HTR-8/SVneo (cell line): ENCODE measurements at places on chromosomes 5 and 9.
A peak's percentile ranks its signal among the peaks of the same experiment; 100 is the strongest.

- no peak for DNase-seq
Observed at GRCh38 chr9:75893106-75893505, 2.6 kb downstream of the PCSK5 start.

DNA sequence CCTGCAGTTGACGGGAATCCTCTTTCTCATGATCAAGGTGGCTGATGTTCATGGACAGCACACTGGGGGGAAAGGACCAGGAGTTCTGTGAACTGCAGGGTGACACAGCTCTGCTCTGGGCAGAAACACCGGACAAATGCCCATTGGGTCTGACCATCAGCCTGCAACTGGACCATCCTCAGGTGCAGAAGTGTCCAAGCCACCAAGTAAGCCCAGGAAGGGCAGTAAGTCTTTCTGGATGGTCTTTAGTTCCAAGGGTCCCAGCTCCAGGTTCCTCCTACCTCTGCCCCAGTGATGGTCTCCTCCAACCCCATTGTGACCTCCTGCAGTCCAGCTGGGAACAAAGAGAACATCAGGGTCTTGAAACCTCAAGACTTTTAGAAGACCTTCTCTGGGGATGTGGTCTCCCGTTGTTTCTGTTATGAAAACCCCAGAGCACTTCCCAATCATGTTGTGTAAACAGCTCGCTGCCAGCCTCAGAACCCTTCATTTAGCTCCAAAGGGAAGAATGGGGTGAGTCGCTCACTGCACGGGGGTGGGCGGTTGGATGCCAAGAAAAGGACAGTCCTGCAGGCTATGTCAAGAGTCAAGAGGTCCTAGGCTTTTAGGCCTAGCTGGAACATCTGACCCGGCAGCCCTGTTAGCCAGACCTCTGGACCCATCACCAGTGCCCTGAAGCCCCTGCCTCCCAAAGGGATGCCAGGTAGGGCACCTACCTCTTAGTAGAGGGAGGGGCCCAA, 41.8 kb upstream of the TCF7 start:
- no peak for DNase-seq

GRCh38 chr9:98529841-98530240, 178.9 kb downstream of the GABBR2 start:
- no peak for DNase-seq

GRCh38 chr5:22500556-22500955, 352.6 kb downstream of the CDH12 start:
- no peak for DNase-seq

DNA sequence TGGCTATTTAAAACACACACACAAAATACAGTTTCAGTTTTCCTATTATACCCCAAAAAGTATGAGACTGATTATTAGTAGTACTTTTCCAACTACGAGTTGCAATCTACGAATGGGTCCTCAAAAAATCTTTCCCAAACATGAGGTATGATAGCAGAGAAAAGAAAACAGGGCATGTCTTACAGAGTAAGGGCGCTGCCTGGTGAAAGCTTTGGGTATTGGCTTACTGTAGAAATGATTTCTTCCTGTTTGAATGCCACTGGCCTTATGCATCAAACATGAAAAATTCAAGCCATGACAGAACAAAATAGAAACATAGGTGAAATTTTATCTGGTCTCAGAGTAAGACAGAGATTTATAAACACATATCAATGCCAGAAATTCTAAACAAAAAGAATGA, 448.0 kb downstream of the SPOCK1 start:
- no peak for DNase-seq

GRCh38 chr5:109408991-109409843, 557 bp downstream of the PJA2 start:
- DNase-seq = peak; percentile 36

DNA sequence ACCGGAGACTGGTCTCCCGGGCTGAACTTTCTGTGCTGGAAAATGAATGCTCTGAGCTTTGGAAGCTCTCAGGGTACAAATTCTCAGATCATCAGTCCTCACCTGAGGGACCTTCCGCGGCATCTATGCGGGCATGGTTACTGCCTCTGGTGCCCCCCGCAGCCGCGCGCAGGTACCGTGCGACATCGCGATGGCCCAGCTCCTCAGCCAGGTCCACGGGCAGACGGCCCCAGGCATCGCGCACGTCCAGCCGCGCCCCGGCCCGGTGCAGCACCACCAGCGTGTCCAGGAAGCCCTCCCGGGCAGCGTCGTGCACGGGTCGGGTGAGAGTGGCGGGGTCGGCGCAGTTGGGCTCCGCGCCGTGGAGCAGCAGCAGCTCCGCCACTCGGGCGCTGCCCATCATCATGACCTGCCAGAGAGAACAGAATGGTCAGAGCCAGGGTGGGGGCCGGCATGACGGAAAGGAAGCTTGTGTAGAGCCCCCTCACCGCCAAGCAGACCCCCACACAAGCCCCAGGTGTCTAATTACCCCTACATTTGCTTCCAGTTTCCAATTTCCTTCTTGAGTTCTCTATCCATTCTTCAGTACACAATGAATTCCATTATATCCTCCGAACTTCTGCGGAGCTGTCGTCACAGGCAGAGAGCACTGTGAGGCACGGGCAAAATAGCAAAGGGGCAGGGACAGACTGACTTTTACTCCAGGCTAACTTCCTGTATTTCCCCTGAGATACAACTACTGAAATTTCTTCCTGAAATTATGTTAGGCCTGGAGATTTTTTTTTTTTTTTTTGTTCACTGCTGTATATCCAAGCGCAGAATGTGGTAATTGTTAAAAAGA, 23.2 kb downstream of the CDKN2A start:
- no peak for DNase-seq

- DNase-seq = no peak
Observed at GRCh38 chr5:58244819-58245475, 214.9 kb downstream of the PLK2 start.

GRCh38 chr5:173283318-173284288, 44.6 kb downstream of the STC2 start:
- peak; percentile 45 for DNase-seq

- DNase-seq = no peak
Observed at GRCh38 chr5:149127394-149127955, 13.8 kb upstream of the ABLIM3 start.

- DNase-seq = no peak
Observed at GRCh38 chr5:159120446-159120845, 20.7 kb upstream of the EBF1 start.

DNA sequence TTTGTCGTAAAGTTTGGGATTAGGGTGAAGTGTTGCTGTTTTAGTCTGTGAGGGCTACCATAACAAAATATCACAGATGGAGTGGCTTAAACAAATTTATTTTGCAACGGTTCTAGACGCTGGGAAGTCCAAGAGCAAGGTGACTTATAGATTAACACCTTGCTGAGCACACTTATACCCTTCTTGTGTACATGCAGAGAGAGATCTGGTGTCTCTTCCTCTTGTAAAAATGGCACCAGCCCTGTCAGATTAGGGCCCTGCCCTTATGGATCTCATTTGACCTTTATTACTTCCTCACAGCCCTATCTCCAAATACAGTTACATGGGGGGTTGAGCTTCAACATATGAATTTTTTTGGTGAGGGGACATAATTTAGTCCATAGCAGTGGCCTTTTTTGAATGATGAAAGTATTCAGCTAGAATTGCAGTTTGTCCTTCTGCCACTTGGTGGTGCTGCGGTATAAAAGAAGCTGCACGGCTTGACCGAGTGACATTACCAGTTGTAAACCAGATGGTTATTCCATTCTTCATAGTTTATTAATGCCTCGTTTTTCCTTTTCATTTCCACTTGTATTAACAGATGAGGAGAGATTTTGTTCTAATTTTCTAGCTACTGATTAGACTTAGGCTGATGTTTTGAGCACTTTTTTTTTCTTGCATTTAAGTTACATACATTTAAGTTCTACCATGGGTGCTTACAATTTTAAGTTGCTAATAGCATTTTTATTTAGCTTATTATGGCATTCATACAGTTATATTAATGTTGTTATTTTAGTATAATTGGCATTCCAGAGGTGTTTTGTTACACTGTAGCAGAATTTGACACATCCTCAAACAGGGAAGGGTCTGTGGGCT, 19.4 kb downstream of the DCP2 start:
- DNase-seq = peak; percentile 63

DNA sequence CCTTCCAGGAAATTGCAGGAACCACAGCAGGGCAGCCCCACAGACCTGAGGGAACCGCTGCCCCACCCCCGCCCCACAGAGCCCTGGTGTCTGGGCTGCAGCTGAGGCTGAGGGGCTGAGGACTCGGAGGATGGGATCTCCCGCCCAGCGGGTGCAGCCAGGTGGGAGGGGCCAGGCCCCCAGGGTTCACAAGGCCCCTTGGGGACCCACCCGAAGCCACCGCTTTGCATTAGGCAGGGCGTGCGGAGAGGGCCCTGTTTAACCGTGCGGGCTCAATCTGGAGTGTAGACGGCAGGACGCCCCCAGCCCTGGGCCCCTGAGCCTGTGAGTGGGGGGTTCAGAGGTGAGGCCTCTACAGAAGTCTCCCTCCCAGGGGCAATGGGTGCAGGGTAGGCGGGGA, 10.8 kb downstream of the NOTCH1 start:
- DNase-seq = no peak

DNA sequence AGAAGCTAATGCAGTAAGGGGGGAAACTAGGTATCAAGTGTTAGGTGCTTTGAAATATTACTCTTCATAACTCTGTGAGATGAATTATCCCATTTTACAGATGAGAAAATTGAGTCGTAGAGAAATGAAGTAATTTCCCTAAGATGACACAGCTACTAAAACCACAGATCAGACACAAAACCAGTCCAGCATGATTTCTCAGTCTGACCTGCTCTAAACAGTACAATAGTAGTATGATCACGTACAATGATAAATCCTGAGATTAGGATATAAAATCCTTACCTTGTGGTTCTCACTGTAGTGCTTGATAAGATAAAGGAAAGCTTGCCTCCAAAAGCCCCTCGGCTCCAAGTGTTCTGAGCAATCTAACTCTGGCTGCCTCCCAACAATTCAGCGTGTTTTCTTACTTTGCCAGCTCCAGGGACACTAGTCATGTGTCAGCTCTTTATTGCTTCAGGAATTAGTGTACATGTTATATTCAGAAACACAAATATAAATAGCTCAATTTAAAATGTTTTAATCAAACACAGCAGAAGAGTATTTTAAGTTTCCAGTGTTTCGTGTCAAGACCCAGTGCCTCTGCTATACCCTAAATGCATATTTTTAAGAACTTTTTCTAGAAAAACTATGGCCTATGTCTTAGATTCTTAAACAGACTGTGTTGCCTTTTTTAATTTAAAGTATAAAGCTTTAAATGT, 243.6 kb downstream of the DENND1A start:
- no peak for DNase-seq

GRCh38 chr9:137811283-137811870, 66.2 kb upstream of the CACNA1B start:
- DNase-seq = no peak

DNA sequence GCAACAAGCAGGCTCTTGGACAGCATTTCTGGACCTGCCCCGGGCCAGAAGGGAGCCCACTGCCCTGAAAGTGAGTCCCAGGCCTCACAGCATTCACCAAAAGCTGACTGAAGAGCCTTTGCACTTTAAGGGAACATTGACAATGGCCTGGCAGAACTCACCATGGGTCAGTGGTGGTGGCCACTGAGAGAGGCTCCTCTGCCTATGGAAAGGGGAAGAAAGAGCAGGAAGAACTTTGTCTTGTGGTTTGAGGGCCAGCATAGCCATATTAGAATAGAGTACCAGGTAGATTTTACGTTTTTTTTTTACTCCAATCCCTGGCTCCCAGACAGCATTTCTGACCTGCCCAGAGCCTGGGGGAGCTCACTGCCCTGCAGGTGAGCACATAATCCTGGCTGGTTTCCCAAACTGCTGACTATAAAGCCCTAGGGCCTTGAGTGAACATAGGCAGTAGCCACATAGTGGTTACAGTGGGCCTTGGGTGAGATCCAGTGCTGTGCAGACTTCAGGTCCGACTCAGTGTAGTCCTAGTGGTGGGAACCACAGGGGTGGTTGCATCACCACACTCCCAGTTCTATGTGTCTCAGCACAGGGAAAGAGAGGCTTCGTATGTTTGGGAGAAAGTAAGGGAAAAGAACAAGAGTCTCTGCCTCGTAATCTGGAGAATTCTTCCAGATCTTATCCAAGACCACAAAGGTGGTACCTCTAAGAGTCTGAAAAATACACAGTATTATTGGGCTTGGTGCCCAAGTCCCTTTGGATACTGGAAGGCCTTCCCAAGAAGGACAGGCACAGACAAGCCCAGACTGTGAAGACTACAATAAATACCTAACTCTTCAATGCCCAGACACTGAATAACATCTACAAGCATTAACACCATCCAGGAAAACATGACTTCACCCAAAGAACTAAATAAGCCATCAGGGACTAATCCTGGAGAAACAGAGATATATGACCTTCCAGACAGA, 89.5 kb downstream of the TSSK1B start:
- no peak for DNase-seq

DNA sequence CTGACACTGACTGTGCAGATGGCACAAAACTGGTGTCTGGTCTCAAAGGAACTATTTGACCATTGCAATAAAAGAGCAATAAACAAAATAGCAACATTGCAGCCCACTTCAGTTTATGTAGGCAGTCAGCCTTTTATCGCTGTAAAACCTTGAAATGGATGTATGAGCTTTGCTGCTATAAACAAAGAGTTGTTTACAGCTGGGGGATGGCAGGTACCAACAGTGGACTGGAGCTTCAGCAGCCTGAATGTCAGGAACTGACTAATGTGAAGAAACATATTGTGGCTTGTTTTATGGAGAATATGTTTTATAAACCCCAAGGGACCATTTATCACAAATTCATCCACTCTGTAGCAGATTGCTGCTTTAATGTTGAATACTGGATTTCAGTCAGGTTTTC, 78.0 kb downstream of the PTPRD start:
- DNase-seq = no peak

DNA sequence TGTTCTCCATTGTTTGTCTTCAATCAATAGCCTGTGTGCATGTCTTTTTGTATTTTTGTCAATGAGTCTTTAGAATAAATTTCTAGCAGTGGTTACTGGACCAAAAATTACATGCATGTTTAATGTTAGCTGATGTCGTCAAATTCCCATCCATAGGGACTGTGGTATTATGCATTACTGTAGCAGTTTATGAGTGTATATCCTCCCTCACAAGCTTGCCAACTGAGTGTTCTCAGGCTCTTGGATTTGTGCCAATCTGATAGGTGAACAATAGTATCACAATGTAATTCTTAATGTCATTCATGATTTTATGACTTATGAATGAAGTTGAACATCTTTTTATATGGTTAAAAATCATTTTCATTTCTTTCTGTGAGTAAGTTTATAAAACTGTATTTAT, 13.0 kb downstream of the SNX24 start:
- DNase-seq = no peak

- no peak for DNase-seq
Observed at GRCh38 chr5:59037941-59038797, 455.3 kb downstream of the RAB3C start.

- no peak for DNase-seq
Observed at GRCh38 chr5:138139781-138140090, 508 bp upstream of the NME5 start.

GRCh38 chr5:143373076-143373475, 30.4 kb downstream of the NR3C1 start:
- no peak for DNase-seq

GRCh38 chr5:154690488-154690887, 64.7 kb upstream of the LARP1 start:
- DNase-seq = no peak
